Stimulated activated CD8-positive, alpha-beta memory T cell treated with anti-CD3 and anti-CD28 coated beads, Interleukin-2, amount 100 ng/mL, for 1 hour (primary cell): ENCODE measurements at places on chromosomes 11 and 22.
A peak's percentile ranks its signal among the peaks of the same experiment; 100 is the strongest.

GRCh38 chr11:70771099-70771885 lies 373.0 kb downstream of the CTTN start:
- DNase-seq = no peak

DNA sequence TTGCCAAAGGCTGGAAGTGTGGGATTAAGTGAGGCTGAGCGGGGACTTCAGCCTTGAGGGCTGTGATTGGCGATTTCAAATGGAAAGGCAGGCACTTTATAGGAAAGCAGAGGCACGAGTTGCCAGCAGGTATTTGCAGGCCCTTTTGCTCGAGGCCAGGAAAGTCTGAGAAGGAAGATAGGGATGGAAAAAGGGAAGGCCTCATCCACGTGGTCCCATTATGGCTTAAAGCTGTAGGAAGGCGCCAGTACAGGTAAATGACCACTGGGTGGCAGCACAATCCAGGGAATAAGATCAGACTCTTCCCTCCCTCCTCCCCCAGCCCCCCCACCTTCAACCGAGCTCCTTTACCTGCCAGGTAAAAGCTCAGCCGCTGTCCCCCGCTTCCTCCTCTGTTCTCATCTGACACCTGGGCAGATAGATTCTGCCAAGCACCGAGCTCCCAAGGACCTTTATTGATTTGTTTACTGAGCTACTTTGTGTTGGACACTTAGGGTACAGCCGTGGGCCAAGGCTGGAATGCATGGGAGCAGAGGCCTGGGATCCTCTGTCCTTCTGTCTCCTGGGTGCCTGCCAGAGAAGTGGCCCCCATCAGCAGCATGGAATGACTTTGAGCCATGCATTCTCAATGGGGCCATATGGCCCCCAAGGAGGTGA lies 7.5 kb downstream of the P2RX3 start:
- DNase-seq = peak; percentile 55

GRCh38 chr22:40585310-40585751 lies 51.2 kb downstream of the MRTFA start:
- no peak for DNase-seq

GRCh38 chr11:99893811-99894210 lies 793.3 kb upstream of the ARHGAP42 start:
- no peak for DNase-seq

DNA sequence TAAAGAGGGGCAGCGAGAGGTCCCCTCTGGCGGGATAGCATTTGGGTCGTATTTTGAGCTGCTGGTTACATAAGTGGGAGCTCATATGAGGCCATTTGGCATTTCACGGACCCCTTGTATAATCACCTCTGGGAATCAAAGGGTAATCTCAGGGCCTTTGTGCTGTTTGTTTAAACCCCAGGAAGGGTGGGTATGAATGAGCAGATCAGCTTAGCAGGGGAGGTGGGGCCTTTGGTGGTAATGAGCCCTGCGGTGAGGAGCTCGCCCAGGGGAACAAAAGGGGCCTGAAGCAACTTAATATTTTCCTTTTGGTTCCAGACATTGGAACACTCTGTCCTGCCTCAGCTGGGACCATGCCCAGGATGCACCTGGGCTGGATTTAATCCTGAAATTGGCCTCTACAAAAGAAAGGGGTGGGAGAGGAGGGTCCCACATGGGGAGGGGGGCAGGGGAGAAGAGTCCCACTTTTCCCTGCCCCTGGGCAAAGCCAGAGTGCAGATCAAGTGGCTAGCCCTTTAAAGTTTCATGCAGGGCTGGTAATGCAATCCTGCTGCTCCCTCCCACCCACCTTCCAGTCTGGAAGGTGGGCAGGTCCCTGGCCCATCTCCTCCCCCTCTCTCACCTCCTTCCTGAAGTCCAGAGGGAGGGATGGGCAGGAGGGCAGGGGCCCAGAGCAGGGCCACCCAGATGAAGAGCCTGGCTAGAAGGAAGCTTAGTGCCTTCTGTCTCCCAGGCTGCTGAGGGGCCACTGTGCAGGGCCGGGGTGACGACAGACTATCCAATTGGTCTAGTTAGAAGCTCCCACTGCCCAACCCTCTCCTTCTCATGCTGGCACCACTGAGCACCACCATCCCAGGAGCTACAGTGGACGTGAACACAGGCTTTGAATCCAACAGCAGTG lies 10.5 kb downstream of the TSKU start:
- no peak for DNase-seq

DNA sequence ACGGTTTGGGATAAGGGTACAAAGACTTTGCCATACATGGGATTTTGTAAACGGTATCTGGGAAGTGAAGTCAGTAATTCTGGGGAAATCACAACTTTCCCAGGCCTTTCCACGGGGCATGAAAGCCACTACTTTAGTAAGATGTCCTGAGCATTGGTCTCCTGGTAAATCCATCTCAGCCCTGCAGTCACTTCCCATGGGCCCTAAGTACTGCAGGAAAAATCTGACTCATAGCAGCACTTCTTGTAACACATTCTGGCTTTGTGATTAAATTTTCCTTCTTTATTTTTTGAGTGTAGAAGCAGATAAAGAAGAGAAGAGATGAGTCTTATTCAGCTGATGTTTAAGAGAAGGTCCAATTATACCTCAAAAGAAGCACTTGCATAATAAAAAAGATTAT lies 67.6 kb downstream of the BLID start:
- DNase-seq = no peak

- DNase-seq = no peak
Measured at GRCh38 chr11:87425391-87425790, 387.7 kb downstream of the TMEM135 start.

- DNase-seq = no peak
Measured at GRCh38 chr22:45465633-45466032, 37.0 kb upstream of the FBLN1 start.

DNA sequence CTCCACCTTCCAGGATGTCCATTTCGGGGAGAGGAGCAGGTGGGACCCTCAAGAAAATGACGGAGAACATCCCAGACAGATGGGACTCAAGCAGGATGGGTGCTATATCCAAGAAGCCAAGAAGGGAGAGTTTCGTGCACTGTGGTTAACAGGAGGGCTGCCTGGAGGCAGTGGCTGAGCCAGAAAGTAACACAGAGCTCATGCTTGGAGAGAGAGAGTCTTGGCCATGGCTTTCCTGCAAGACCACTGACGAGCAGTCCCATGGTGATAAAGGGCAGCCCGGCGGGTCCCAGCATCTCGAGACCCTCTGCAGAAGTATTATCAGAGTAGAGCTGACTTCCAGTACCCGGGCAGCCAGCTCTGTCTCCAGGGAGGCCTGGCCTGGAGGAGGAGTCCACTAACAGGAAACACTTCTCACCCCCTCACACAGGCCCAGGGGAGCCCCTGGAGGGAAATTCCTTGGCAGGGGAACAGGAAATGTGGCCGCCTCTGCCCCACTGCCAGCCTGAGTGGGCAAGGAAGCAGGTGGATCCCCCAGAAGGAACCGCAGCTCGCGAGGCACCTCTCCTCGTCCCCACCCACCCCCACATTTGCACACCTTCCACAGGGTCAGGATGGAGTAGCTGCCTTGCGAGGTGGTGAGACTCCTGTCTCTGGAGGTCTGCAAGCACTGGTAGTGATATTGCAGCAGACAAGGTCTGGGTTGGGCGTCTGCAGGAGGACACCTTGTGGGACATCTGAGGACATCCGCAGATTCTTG lies 32.2 kb downstream of the CYTH4 start:
- no peak for DNase-seq

- DNase-seq = no peak
Measured at GRCh38 chr11:76836613-76837291, 24.0 kb upstream of the ACER3 start.

GRCh38 chr11:44083906-44084305 lies 11.6 kb upstream of the EXT2 start:
- DNase-seq = no peak
